ENCODE measurements at places on chromosomes 2 and 18. TPM values are rescaled to one million over a fixed set of nuclear protein-coding genes. Genes with fewer than 3 reads are reported as not detected.
A peak's percentile ranks its signal among the peaks of the same experiment; 100 is the strongest.

- DNase-seq, result no peak
- no peaks in the 10 kb centered on the region for H3K36me3 ChIP-seq
- no peaks in the 10 kb centered on the region for H3K27me3 ChIP-seq
- H3K27ac ChIP-seq, result no peak overlapping the region
Measured at GRCh38 chr18:63788447-63789096, 13.4 kb downstream of the SERPINB7 start.

GRCh38 chr2:75087736-75088135 is 111.6 kb downstream of the TACR1 start:
- no peak for DNase-seq
- no peaks in the 10 kb centered on the region for H3K4me1 ChIP-seq
- no peak overlapping the region for H3K4me3 ChIP-seq
- H3K36me3 ChIP-seq, result no peaks in the 10 kb centered on the region

- H3K4me1 ChIP-seq, result no peaks in the 10 kb centered on the region
- no peaks in the 10 kb centered on the region for H3K27me3 ChIP-seq
- no peak overlapping the region for H3K4me3 ChIP-seq
- no peak overlapping the region for H3K27ac ChIP-seq
- DNase-seq, result no peak
- H3K36me3 ChIP-seq, result no peaks in the 10 kb centered on the region
Measured at GRCh38 chr18:72674710-72675109, 130.6 kb upstream of the CBLN2 start.

GRCh38 chr2:29561181-29561580 is 360.2 kb downstream of the ALK start:
- H3K27ac ChIP-seq, result no peak overlapping the region
- DNase-seq, result no peak
- no peak overlapping the region for H3K4me3 ChIP-seq
- no peaks in the 10 kb centered on the region for H3K36me3 ChIP-seq
- H3K4me1 ChIP-seq, result no peaks in the 10 kb centered on the region

The DPYSL5 gene
- not detected for total RNA-seq

GRCh38 chr2:128329607-128330006 is 10.9 kb upstream of the HS6ST1 start:
- H3K36me3 ChIP-seq, result no peaks in the 10 kb centered on the region
- DNase-seq, result peak; percentile 40
- H3K27me3 ChIP-seq, result no peaks in the 10 kb centered on the region
- H3K4me3 ChIP-seq, result no peak overlapping the region

GRCh38 chr2:237923481-237924163 is 43.2 kb upstream of the UBE2F start:
- H3K4me3 ChIP-seq, result peak overlapping the region; percentile 10
- no peak for DNase-seq
- H3K36me3 ChIP-seq, result no peaks in the 10 kb centered on the region
- H3K27me3 ChIP-seq, result no peaks in the 10 kb centered on the region

The ALKAL2 gene
- 1.1 TPM for total RNA-seq

The OTOS gene
- total RNA-seq, result not detected

DNA sequence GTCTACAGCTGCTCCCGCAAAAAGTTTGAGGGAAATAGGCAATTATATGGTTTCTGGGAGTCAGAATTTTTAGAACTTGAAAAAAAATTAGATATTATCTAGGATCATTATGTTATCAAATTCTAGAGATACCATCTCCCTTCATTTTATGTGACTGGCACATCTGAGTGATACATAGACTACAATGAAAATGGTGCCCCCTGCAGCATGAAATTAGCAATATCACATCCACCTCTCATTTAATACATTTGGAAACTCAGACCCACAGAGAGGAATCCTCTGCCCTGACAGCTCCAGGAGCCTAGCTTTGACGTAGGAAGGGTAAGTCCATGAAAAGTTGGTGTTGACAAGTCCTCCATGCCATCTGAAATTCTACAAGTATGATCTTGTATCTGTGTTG is 381.6 kb downstream of the SUCLG1 start:
- H3K36me3 ChIP-seq, result no peaks in the 10 kb centered on the region
- H3K4me1 ChIP-seq, result no peaks in the 10 kb centered on the region
- no peaks in the 10 kb centered on the region for H3K27me3 ChIP-seq
- no peak overlapping the region for H3K4me3 ChIP-seq
- H3K27ac ChIP-seq, result no peak overlapping the region

The STEAP3 gene
- 4.4 TPM for total RNA-seq

The ACKR3 gene
- 60.5 TPM for total RNA-seq

DNA sequence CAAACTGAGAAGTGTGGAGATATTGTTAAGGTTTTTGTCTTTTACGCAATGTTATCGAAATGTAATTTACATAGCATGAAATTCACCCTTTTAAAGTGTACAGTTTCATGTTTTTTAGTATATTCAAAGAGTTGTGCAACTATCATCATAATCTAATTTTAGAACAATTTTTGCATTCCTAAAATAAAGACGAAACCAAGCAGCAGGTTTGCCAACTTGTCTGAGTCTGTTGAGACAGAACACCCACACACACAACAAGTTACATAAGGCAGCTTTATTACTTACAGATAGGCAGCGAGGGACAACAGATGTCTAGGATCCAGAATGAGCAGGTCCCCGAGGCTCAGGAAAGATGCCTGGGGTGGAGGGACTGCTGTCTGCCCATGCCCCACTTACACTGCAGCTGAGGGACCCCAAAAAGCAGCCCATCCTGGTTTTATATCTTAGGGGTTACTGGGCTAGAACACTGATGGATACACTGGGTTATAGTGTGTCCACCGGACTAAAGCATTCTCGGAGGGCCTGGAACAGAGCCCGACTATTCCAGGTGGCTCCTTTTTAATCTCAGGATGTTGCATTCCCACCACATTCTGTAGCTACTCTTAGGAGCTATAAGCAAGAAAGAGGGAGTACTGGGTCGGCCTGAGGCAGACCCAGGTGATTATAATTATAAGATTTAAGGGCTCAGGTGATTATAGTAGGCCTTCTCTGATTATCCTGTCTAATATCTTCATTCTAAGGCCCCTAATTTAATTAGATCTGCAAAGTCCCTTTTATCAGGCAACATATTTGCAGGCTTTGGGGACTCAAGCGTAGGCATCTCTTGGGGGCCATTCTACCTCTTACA is 150.2 kb upstream of the DOK6 start:
- H3K27ac ChIP-seq, result no peak overlapping the region
- H3K27me3 ChIP-seq, result no peaks in the 10 kb centered on the region
- no peaks in the 10 kb centered on the region for H3K36me3 ChIP-seq
- no peak for DNase-seq

- no peak overlapping the region for H3K4me3 ChIP-seq
- no peaks in the 10 kb centered on the region for H3K36me3 ChIP-seq
- DNase-seq, result no peak
Measured at GRCh38 chr2:63122921-63123320, 72.3 kb downstream of the OTX1 start.

GRCh38 chr2:26609839-26610277 is 31.3 kb downstream of the CIB4 start:
- H3K27me3 ChIP-seq, result no peaks in the 10 kb centered on the region
- no peaks in the 10 kb centered on the region for H3K36me3 ChIP-seq
- no peaks in the 10 kb centered on the region for H3K4me1 ChIP-seq
- no peak overlapping the region for H3K27ac ChIP-seq

The CTAGE1 gene
- 0.08 TPM for total RNA-seq

The IL1F10 gene
- not detected for total RNA-seq

- peak overlapping the region; percentile 90 for H3K27ac ChIP-seq
- H3K27me3 ChIP-seq, result no peaks in the 10 kb centered on the region
- no peaks in the 10 kb centered on the region for H3K4me1 ChIP-seq
- DNase-seq, result peak; percentile 90
- no peaks in the 10 kb centered on the region for H3K36me3 ChIP-seq
Measured at GRCh38 chr2:26720322-26721114, 28.0 kb downstream of the KCNK3 start.

- H3K4me3 ChIP-seq, result no peak overlapping the region
- H3K36me3 ChIP-seq, result no peaks in the 10 kb centered on the region
- no peaks in the 10 kb centered on the region for H3K27me3 ChIP-seq
- H3K27ac ChIP-seq, result no peak overlapping the region
- DNase-seq, result no peak
Measured at GRCh38 chr2:187593697-187594096, 39.5 kb upstream of the TFPI start.

The SRD5A2 gene
- not detected for total RNA-seq

GRCh38 chr18:76960528-76961035 is 138.2 kb downstream of the ZNF236 start:
- DNase-seq, result no peak
- no peaks in the 10 kb centered on the region for H3K27me3 ChIP-seq
- no peaks in the 10 kb centered on the region for H3K4me1 ChIP-seq

DNA sequence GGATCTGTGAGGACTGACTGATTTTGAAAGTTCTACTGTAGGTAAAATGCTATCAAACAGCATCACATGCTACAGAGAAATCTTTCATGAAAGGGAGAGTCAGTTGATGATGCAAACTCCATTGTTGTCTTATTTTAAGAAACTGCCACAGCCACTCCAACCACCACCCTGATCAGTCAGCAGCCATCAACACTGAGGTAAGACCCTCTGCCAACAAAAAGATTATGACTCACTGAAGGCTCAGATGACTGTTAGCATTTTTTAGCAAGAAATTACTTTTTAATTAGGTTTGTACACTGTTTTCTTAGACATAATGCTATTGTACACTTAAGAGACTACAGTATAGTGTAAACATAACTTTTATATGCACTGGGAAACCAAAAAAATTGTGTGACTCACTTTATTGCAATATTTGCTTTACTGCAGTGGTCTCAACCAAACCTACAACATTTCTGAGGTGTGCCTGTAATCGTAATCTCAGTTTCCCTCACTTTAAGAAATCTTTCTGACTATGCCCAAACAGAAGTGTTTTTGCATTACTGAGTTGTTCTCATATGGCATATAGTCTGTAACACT is 42.8 kb downstream of the METTL8 start:
- no peak overlapping the region for H3K27ac ChIP-seq
- H3K4me1 ChIP-seq, result no peaks in the 10 kb centered on the region

GRCh38 chr18:58609536-58609993 is 19.3 kb downstream of the ALPK2 start:
- H3K27me3 ChIP-seq, result no peaks in the 10 kb centered on the region
- H3K4me3 ChIP-seq, result no peak overlapping the region
- no peaks in the 10 kb centered on the region for H3K4me1 ChIP-seq
- H3K36me3 ChIP-seq, result peaks cover 20% of the 10 kb centered on the region
- no peak for DNase-seq

DNA sequence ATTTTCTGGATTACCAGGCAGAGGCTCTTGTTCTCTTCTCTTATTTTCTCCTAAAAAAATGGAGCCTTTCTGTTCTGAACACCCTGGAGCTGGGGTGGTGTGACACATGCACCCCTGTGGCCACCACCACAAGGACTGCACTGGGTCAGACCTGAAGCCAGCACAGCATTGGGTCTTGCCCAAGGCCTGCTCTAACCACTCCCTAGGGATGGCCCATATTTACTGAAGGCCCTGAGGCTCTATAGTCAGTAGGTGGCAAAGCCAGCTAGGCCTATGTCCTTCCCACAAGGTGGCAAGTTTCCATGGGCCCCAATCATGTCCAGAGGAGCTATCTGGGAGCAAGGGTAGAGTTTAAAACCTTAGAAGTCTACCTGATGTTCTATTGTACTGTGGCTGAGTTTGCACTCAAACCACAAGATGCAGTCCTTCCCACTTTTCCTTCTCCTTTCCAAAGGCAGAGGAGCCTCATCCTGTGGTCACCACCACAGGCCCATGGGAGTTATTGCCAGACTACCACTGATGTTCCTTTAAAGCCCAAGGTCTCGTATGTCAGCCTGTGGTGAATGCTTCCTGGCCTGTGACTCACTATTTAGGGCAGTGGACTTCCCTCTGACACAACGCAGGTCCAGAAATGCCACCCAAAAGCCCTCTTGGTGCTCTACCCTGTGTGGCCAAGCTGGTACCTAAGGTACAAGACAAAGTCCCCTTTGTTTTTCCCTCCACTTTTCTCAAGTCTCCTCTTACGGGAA is 15.0 kb upstream of the FMNL2 start:
- H3K36me3 ChIP-seq, result no peaks in the 10 kb centered on the region
- no peaks in the 10 kb centered on the region for H3K27me3 ChIP-seq
- H3K4me3 ChIP-seq, result no peak overlapping the region
- no peak overlapping the region for H3K27ac ChIP-seq

DNA sequence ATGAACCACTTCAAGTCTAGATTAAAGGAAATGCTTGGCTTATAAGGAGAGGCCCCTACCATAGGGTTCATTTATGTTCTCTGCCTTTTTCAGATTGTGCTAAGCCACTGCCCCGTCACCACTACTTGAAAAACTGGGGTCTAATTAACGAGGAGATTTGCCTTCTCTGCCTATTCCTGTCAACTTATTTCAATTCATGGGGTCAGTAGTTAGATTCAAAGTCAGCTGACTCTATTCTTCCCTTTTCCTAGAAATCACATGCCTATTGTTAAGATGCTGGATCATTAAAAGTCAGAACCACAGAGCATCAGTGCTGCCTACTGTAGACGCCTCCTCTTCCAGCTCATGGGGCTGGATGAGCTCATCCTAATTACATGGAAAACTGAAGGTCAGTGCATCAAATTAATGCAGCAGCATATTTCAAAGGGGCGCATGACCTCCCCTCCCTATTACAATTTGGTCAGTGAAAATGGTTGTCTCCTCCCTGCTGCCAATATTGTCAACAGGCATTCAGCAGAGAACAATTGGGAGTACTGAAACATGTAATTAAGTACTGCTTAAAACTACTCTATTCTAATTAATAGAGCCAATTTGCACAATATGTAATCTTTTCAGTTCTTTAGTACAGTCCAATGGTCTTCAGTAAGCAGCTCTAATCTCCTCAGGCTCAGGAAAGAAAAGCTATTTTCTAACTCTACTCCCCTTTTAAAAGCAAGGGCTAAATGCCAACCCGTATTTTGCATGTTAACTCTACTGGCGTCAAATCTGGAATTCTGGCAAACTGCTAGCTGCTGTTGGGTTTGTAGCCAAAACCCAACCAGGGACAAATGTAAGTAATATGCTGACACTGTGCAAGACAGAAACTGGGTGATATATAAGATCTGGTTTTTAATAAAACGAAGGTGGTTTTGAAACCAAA is 117.4 kb upstream of the ITGB6 start:
- no peak overlapping the region for H3K4me3 ChIP-seq
- no peaks in the 10 kb centered on the region for H3K36me3 ChIP-seq
- H3K4me1 ChIP-seq, result no peaks in the 10 kb centered on the region
- DNase-seq, result no peak
- no peaks in the 10 kb centered on the region for H3K27me3 ChIP-seq
- peak overlapping the region; percentile 34 for H3K27ac ChIP-seq

The FECH gene
- total RNA-seq, result 27.1 TPM

DNA sequence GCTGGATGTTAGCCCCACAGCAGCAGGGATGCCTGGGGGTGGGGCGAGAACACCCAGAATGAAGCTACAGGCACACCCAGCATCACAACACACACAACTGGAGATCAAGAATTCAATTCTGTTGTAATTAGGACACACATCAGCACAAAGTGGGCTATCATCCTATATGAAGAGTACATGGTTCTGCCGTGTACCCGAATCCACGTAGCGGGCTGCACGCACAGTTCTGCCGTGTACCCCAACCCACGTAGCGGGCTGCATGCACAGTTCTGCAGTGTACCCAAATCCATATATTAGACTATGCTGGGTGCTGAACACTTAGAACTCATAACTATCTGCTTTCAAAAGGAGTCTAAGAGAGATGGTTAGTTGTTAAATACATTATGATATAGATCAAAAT is 86.5 kb downstream of the EIPR1 start:
- no peak overlapping the region for H3K4me3 ChIP-seq
- H3K27me3 ChIP-seq, result no peaks in the 10 kb centered on the region
- no peak overlapping the region for H3K27ac ChIP-seq
- no peak for DNase-seq
- H3K4me1 ChIP-seq, result no peaks in the 10 kb centered on the region

The ATG4B gene
- 53.0 TPM for total RNA-seq

GRCh38 chr18:3631887-3632286 is 181.9 kb downstream of the TGIF1 start:
- no peaks in the 10 kb centered on the region for H3K4me1 ChIP-seq
- DNase-seq, result no peak
- no peaks in the 10 kb centered on the region for H3K27me3 ChIP-seq
- no peak overlapping the region for H3K27ac ChIP-seq
- no peak overlapping the region for H3K4me3 ChIP-seq
